ENCODE measurements at places on chromosomes 5 and 9. TPM values are rescaled to one million over a fixed set of nuclear protein-coding genes. Genes with fewer than 3 reads are reported as not detected.

GRCh38 chr9:85502815-85503655 is 238.7 kb downstream of the AGTPBP1 start:
- no peak for DNase-seq

GRCh38 chr9:109556061-109556460 is 58.0 kb upstream of the PTPN3 start:
- DNase-seq = no peak

Gene PIP5KL1
- 1.2 TPM for polyA plus RNA-seq

DNA sequence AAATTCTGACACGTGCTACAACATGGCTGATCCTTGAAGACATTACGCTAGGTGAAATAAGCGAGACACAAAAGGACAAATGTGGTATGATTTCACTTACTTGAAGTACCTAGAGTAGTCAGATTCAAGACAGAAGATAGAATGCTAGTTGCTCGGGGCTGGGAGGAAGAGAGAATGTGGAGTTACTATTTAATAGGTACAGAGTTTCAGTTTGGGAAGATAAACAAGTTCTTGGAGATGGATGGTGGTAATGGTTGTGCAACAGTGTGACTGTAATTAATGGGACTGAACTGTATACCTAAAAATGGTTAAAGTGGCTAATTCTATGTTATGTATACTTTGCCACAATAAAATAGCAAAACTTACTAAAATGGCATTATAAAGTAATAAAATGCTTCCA is 34.4 kb downstream of the PAM start:
- no peak for DNase-seq

Gene MCCC2
- polyA plus RNA-seq = 30.7 TPM

- no peak for DNase-seq
These were observed 214.9 kb upstream of the EFNA5 start for GRCh38 chr5:107885601-107886000.

DNA sequence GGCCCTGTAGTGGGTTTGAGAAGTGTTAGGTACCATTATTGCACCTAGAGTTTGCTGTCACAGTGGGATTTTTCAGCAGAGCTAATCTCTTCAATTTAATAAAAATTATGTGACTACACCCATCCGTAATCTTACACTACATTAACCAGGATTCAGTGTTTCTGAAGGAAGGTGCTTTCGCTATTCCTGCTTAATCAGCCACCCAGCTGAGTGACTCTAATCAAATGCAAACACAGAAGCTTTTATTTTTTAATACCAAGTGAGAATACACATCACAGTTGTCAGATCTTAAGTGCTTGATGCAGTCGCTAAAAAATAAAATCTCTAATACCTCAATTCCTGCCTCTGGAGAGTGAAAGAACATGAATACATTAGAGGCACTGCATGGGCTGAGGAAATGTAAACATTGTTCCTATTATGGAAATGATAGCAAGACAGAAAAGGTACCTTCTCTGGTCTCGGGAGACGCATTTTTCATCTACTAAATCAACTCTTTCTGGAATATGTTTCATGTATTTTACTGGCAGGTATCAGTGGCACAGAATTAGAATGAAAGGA is 125.7 kb downstream of the SEMA6A start:
- no peak for DNase-seq

Gene SMC5
- 29.1 TPM for polyA plus RNA-seq

- no peak for DNase-seq
These were observed 69.1 kb upstream of the RICTOR start for GRCh38 chr5:39143151-39143860.

DNA sequence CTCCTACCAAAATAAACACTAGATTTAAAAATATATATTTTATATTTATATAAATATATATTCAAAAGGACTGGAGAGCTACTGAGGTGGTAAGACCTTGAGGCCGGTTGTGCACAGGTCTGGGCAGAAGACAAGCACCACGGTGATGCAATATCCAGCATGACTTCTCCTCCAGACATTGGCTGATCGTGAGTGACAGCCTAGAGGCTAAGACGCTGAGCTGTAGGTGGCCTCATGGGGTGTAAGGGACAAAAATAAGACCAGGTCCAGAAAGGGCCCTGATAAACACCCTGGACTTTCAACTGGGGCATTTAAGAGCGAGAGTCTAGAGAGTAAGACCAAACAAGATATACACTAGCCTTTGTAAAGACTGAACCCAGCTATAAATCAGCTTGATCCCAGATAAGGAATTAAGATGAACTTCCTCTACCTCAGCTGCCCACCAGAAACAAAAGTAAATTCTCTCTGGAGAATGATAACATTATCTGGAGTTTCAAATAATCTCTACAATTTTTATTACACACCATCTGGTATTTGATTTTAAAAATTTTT is 14.2 kb upstream of the C5orf47 start:
- DNase-seq = no peak

DNA sequence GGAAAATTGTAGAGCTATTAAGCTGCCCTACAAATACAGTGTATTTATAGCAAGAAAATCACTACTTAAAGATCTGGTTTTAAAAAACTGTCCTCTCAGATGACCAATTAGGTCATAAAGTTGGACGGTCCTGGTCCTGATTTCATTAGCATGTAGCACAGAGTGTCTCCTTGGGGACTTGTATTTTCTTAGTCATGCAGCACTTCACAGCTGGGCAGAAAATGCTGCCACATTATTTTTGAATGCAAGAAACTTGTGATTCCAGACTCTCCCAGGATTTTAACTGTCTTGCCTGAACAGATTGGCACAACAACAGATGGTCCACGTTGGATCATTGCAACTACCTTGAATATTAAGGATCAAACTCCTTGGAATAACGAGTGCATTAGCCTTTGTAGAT is 348.1 kb upstream of the SGCD start:
- DNase-seq = no peak

- DNase-seq = no peak
These were observed 276.8 kb downstream of the ENC1 start for GRCh38 chr5:74363603-74364205.

DNA sequence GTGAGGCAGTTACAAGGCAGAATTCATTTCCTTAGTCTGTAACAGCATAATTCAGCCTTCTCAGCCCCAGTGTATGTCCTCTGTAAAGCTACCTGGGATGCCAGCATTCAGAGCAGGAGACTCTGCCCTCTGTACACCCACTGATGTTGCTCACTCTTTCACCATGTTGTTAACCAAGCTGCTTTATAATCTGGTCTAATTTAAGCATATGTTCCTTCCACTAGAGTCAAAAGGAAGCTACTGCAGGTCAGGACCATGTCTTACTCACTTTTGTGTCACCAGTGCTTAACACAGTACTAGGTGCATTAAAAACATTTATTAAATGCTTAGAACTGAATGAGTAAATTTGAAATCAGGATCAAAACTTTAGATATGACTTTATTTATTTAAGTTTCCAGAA is 185.6 kb downstream of the FBXL17 start:
- no peak for DNase-seq

DNA sequence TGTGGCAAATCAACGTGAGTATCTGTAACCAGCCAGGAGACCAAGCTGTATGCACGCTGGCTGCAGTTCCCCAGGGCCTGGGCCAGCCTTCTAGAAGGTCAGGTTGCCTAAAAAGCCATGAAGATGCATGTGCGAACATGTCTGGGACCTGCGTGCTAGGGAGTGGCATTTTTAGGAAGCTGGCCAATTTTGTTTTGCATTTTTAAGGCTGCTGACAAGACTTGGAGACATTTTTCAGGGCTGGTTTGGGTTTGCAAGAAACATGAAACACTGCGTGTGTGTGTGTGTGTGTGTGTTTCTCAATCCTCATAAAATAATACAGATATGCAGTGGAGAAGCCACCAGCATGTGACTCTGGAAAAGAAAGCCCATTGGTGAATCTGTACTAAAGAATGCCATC is 5.1 kb downstream of the TGFBI start:
- DNase-seq = no peak

DNA sequence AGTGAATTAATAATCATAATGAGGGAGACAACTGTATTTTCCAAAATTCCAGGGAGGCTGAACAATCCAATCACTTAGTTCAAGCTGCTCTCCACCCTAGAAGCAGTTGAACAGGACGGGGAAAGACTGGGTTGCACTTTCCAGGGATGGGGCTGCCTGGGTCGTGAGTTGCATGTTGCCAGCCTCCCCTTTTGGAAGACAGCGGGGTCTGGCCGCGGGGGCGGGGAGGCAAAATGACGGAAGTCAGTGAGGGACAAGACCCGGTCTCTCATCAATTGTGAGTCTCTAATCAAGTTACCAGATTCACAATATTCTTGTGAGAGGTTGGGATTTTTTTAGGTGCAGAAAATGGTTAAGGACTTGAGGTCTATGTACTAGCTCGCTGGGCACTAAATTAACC is 484.1 kb downstream of the ZSWIM6 start:
- no peak for DNase-seq

Gene PCDHA10
- 0.02 TPM for polyA plus RNA-seq

DNA sequence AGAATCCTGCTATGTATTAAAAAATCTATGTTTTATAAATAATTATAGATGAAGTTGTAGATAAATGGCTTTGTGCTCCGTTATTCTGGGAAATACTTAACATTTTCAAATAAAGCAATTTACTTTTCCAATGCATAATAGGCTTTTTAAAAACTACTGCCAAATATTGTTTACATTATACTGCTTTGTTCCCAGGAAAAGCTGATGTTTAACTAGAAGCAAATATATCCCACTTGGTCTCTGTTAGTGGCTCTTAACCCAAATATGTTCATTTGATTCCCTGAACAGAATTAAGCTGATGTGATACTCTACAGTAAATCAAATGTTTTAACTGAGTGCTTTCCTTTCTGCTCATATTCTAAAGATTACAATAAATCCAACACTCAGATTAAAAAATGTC is 326.3 kb downstream of the SLCO4C1 start:
- DNase-seq = no peak

- no peak for DNase-seq
These were observed 23.5 kb downstream of the NMRK1 start for GRCh38 chr9:75064307-75065025.

- DNase-seq = no peak
These were observed 44.5 kb downstream of the SMC5 start for GRCh38 chr9:70303268-70303667.

DNA sequence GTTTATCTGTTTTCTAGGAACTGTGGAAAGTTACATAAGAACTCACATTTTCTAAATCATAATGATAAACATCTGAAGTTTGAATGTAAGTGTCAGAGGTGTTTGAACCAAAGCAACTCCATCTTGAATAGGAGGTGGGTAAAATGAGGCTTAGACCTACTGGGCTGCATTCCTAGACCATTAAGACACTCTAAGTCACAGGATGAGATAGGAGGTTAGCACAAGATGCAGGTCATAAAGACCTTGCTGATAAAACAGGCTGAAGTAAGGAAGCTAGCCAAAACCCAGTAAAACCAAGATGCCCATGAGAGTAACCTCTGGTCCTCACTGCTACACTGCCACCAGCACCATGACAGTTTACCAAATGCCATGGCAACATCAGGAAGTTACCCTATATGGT is 297.7 kb upstream of the POU5F2 start:
- DNase-seq = no peak

Gene GFRA3
- not detected for polyA plus RNA-seq

Gene OTULINL
- 0.07 TPM for polyA plus RNA-seq

Gene CHSY3
- 0.43 TPM for polyA plus RNA-seq

DNA sequence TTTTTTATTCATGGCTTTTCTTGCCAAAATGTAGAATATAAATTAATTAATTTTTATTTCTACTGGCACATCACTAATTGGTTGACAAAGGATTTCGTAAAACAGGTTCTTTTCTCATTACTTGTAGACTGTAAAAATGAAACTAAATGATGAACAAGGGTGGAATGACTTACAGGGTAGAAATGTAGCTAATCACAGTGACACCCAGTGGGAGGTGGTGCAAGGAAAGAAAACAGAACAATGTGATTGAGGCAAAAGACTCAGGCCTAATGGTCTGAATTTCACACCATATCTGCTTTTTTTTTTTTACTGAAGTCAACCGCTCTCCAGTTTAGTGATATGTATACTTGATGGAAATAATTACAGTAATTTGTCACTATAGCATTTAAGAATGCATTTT is 28.9 kb downstream of the GABRG2 start:
- DNase-seq = no peak

GRCh38 chr9:6126377-6126776 is 89.2 kb upstream of the IL33 start:
- no peak for DNase-seq

Gene CYLC2
- polyA plus RNA-seq = not detected

Gene IPO11
- 24.0 TPM for polyA plus RNA-seq

GRCh38 chr9:16421532-16421931 is 448.9 kb downstream of the BNC2 start:
- no peak for DNase-seq

Gene OR1J2
- polyA plus RNA-seq = not detected

- no peak for DNase-seq
These were observed 696.5 kb downstream of the NR2F1-AS1 start for GRCh38 chr5:92884469-92884868.

DNA sequence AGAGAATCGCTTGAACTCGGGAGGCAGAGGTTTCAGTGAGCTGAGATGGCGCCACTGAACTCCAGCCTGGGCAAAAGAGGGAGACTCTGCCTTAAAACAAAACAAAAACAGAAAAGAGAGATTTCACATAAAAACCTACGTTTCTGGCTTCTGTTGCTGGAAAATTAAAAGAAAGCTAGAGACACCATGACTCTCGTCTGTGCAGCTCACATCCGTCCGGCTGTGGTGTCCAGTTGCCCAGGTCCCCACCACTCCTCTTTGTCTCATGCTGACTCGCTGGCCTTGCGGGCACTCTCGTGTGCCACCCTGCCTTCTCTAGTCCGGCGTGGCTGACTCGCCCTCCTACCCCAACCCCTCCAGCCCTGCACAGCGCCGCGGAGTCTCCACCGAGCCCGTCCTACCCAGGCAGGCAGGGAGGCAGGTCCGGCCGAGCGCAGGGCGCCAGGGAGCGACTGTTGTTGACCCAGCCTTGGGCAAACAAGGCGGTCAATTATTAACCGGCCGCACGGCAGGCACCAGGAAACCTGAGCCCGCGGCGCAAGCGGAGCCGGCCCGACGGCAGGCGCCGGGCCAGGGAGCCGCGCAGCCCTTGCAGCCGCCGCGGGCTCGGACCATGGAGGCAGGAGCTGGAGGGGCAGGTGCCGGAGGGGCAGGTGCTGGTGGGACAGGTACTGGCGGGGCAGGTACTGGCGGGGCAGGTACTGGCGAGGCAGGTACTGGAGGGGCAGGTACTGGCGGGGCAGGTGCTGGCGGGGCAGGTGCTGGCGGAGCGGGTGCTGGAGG is at the start of gene PRRT1B:
Gene PRRT1B, plus strand, starts transcription at position 521 of the 783 bp plus-strand sequence. Its CDS starts 93 bp downstream, at position 614.
- no peak for DNase-seq

- DNase-seq = no peak
These were observed 48.4 kb upstream of the EFNA5 start for GRCh38 chr5:107719034-107719606.

GRCh38 chr5:116389601-116390000 is 185.0 kb downstream of the SEMA6A start:
- DNase-seq = no peak
